ENCODE measurements at places on chromosomes 4 and X.

DNA sequence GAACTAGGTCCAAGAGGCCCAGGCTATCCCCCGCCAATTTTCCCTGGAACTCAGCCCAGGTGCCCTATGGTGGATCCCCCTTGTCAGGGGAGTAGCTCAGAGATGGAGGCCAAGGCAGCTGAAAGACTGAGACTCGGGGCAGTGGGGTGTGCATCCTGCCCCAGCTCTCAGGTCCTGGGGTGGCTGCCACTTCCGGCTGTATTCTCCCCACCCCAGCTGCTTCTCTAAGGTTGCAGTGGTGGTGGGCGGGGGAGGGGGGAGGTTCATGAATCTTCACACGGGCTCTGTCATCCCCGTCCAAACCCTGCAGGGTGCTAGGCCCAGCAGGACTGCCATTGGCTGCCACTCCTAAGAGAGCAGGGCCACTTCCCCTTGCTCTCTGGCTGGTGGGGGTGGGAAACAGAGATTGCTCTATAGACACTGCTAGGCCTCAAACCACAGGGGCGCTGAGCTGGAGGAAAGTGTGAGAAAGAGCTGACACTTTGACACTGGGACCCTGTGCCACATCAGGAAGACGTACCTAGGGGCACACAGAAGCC, 1.5 kb downstream of the SASH3 start:
- no peak for DNase-seq

GRCh38 chr4:39085891-39086290, 23.9 kb downstream of the KLHL5 start:
- DNase-seq: peak; percentile 87

GRCh38 chr4:171378323-171378722, 434.9 kb upstream of the GALNTL6 start:
- DNase-seq: no peak

GRCh38 chr4:6747294-6748051, 31.5 kb downstream of the BLOC1S4 start:
- no peak for DNase-seq

- DNase-seq: no peak
Observed at GRCh38 chrX:119036107-119037029, 36.4 kb upstream of the CT47C1 start.

- no peak for DNase-seq
Observed at GRCh38 chrX:30573125-30573524, 4.4 kb downstream of the TASL start.

GRCh38 chrX:38692961-38693360, 108.3 kb upstream of the MID1IP1 start:
- DNase-seq: no peak

GRCh38 chrX:65688403-65688871, 21.0 kb downstream of the MSN start:
- peak; percentile 88 for DNase-seq
